ENCODE measurements at places on chromosomes 7 and 10.
A peak's percentile ranks its signal among the peaks of the same experiment; 100 is the strongest.

- DNase-seq = no peak
Observed at GRCh38 chr7:39741942-39742623, 118.7 kb downstream of the RALA start.

- peak; percentile 59 for DNase-seq
Observed at GRCh38 chr7:97871659-97872024, 566 bp downstream of the ASNS start.

DNA sequence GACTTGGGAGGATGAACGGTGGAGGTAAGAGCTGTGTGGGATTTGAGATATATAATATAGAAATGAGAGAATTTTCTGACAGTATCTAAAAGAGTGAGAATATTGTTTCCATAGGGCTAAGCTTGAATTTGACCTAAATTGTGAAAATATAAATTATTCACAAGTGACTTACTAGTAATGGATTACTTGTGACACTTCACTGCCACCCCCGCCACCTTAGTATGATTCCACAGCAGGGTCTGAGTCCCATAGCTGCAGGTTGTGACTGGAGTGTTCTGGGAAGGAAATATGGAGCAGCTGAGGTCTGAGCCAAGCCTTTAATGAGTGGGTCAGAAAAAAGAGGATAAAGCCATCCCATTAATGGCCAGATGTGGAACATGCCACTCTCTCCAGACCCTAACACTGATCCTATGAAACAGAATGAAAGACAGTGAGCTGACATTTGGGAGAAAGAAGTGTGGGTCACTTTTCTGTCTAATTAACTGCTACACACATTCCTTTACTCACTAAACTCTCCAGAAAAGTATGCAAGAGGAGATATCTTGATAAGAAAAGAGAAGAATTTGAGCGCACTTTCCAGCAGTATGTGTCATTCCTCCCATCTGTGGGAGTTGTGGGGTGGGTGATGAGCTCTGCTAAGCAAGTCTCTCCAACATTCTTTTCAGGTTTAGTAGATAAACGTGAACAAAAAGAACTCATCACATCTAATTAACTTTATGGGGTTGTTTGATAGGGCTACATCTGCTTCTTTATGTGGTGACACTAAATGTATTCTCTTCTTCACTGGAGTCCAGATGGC is 1193.4 kb downstream of the SORCS3 start:
- DNase-seq = no peak

GRCh38 chr7:15820319-15820718 is 133.8 kb upstream of the MEOX2 start:
- no peak for DNase-seq

GRCh38 chr10:78199759-78200158 is 166.1 kb downstream of the RPS24 start:
- no peak for DNase-seq

GRCh38 chr10:113651898-113652297 is 11.9 kb downstream of the NRAP start:
- no peak for DNase-seq

DNA sequence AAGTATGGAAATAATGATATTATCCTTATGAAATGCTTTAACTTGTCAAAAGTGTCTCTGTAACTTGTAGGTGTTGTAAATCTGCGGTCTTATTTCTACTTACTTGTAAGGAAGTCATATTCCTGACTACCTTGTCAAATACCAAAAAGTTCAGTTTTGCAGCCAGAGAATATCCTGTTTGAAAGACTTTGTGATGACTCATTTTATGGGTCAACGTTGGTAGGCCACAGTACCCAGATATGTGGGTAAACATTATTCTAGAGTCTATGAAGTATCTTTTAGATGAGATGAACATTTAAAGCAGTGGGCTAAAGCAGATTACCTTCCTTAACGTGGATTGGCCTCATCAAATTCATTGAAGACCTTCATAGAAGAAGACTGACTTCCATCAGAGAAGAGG is 195.3 kb downstream of the PPP1R9A start:
- DNase-seq = no peak

DNA sequence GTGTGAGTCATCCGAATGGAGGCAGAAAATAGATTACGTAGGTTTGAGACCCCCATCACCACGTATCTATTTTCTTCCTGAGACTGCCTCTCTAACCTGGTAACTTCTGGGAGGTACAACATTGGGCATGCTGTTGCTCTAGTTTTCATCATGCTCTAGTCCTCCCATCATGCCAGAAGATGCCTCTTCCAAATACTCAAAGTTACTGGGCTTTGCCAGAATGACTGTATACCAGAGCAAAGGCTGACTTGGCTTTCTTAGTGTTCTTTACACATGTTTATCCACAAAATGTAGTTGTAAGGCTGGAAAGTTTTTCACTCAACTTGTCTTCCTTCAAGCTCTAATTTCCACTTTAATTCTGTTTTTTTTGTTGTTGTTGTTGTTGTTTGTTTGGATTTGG is 370.5 kb downstream of the MDFIC start:
- no peak for DNase-seq

All from occipital lobe (tissue), 3 donors.